ENCODE measurements at places on chromosomes 11 and 22. TPM values are rescaled to one million over a fixed set of nuclear protein-coding genes. Genes with fewer than 3 reads are reported as not detected.
A peak's percentile ranks its signal among the peaks of the same experiment; 100 is the strongest.

GRCh38 chr11:117906710-117907109 lies 22.5 kb downstream of the TMPRSS13 start:
- no peak for DNase-seq

DNA sequence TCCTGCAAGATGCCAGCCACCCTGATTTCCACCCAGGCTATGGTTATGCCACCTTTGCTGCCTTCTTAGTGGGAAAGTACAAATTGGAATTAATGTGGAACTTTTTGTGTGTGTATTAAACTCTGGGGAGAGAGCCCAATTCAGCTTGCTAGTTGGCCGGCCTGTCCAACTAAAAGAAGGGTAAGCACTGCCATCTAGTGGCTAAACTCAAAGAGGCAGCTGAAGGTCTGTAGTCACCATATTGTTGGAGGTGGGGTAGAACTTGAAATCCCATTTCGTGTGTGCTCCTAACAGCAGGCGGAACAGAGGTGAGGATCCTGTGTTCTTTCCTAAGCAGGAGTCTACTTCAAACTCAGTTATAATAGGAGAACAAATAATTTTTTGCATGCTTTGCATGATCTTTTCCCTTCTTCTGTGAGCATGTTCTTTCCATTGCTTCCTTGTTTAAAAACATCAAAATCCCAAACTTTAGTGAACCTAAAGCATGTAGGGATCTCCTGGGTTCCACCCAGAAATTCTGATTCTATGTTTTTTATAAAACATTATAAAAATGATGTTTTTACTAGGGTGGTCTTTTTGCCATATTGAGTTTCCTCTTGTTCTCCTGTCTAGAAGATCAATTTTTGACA lies 138.8 kb upstream of the SORL1-AS1 start:
- peak; percentile 70 for DNase-seq

DNA sequence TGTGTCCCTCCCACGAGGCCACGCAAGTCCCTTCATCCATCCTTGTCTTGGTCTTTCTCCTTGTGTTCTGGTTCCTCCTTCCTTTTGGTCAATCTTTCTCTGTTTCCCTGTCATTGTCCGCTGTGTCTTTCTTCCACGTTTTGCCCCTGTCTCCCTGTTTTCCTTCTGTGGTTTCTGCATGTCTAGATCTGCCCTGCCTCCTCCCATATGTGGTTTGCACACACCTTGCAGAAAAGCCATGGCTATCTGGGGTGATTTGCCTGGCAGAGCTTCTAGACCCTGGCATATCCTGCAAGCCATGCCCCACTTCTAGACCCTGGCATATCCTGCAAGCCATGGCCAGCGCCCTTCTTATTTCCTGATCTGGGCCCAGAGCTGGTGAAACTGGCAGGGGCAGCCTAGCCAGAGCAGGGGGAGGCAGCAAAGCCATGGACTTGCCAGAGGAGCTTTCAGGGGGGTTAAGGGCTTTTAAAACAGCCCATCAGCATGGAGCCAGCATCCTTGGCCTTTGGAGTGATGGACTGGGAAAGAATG lies 131.6 kb upstream of the NECTIN1 start:
- no peak for DNase-seq

GRCh38 chr11:133047036-133047770 lies 485.1 kb downstream of the OPCML start:
- DNase-seq: no peak

GRCh38 chr22:48135592-48135991 lies 1373.1 kb downstream of the TBC1D22A start:
- no peak for DNase-seq

OR51I1 gene
- total RNA-seq: not detected

DNA sequence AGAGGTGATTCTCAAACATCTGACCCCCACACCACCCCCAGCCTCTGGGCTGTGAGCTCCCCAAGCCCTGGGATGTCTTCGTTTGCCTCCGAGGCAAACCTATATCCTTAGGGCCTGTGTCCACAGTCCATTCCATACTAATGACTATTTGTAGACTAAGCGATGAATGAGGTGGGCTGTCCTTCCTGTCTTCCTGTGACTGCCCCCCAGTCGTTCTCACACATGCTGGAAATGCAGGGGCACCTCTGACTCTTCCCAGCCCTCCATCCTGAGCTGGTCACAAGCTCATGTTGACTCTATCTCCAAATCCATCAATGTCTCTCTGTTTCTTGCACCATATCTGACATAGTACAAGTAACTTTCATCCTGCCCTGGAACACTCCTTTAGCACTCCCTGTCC lies 4.8 kb downstream of the ATG16L2 start:
- DNase-seq: no peak

DNA sequence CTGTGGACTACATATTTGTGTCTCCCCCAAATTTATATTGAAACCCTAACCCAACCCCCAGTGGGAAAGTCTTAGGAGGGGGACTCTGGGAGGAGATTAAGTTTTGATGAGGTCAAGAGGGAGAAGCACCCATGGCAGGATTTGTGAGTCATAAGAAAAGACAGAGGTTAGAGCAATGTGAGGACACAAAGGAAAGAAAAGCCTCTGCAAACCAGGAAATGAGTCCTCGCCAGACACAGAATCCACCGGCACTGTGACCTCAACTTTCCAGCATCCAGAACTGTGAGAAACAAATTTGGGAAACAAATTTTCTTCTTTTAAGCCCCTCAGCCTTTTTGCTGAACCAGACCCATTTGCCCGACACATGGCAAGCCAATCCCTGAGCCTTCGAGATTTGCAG lies 397.0 kb downstream of the NTM start:
- DNase-seq: no peak

- peak; percentile 8 for DNase-seq
These were observed 1185.3 kb downstream of the JRKL start for GRCh38 chr11:97574976-97575665.

- DNase-seq: peak; percentile 59
These were observed 1.9 kb upstream of the PEX26 start for GRCh38 chr22:18075720-18076497.

GRCh38 chr11:27898166-27898565 lies 197.9 kb upstream of the BDNF start:
- DNase-seq: no peak
